ENCODE measurements at places on chromosomes 6 and 20.

GRCh38 chr6:15475872-15476271, 187.0 kb downstream of the DTNBP1 start:
- no peak for DNase-seq

GRCh38 chr20:3797592-3798372, 1.7 kb downstream of the CDC25B start:
- no peak for DNase-seq

DNA sequence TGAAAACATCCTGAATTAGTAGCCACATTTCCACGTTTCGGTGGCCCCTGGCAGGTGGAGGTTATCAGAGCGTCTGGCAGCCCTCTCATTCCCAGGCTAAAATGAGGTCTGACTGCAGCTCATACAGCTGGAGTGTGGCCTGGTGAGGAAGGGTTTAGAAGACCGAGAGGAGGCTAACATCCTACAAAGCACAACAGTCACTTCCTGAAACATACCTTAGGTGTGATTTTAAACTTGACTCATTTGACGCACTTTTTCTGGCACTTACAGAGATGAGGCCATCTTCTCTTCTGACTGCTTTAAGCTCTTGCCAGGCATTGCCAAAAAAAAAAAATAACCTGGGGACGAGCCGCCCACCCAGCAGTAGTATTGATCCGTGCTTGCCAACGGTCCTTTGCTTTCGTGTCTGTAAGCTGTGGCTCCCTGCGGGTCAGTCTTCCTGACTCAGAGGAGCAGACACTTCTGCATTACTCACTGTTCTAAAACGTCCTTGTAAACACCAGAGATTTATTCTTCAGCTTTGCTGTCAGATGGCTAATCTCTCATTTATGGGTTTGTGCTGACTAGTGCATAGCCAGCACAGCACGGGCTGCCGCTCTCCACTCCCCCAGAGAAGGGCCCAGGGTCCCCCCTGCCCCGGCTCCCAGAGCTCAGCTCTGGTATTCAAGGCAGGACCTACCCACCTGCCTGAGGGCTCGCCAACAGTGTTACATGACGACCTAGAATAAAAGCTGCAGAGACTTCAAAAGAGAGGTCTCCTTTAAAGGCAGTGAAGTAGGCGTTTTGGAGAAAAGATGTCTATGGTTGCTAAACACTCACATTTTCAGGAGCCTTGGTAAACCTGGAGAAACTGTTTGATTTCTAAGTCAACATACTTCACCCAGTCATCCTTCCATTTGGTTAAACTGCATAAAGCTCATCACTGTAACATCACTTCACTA, 78.5 kb upstream of the FRMD1 start:
- DNase-seq: no peak

DNA sequence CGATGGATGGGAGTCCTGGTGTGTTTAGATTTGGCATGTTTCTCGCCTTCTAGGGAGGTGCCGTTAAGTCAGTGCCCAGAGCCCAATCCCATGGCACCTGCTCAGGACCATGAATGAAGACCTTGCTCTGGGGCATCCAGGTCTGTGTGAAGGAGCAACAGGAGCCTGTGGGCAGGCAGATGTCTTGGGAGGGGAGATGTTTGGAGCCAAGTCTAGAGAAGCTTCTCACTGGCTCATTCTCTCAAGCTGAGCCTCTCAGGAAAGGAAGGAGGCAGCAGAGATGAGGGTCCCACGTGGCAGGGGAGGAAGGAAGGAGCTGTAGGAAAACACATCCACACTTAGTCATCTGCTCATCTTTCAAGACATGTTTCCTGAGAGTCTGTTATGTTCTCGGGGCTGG, 9.5 kb upstream of the SIRPB1 start:
- no peak for DNase-seq

DNA sequence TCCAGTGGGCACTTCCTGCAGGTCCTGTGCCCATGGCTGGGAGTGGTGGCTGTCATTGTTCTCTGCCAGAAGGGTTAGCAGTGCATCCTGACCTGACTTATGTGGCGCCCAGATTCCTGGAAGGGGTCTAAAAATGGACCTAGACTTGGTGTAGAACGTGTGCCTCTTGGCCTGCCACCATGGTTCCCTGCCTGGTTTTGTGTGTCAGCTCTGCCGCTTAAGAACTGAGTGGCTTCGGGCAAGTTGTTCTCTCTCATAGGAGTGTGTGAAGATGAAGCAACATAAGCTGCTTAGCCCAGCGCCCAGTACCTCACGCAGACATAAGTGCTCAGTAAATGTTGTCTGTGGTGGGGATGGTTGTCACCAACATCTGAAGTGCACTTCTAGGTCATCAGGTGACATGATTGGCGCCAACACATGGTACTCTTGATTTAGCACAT, 52.1 kb downstream of the PTPN1 start:
- DNase-seq: no peak

- no peak for DNase-seq
Observed at GRCh38 chr6:155141512-155141911, 122.3 kb upstream of the CLDN20 start.

DNA sequence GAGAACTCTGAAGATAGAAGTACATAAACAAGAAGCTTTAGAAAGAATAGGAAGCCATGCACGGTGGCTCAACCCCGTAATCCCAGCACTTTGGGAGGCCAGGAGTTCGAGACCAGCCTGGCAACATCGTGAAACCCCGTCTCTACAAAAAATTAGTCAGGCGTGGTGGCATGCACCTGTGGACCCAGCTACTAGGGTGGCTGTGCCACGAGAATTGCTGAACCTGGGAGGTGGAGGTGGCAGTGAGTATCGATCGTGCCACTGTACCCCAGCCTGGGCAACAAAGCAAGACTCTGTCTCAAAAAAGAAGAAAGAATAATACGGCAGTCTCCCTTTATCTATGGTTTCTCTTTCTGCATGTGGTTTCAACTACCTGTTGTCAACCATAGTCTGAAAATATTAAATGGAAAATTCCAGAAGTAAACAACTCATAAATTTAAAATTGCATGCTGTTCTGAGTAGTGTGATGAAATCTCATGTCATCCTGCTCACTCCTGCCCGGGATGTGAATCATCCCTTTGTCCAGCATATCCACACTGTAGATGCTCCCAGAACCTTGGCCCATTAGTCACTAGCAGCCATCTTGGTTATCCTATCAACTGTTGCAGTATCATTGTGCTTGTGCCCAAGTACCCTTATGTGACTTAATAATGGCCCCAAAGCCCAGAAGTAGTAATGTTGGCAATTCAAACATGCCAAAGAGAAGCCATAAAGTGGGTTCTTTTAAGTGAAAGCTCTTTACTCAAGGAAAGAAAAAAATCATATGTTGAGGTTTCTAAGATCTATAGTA, 22.1 kb downstream of the DEK start:
- DNase-seq: no peak

DNA sequence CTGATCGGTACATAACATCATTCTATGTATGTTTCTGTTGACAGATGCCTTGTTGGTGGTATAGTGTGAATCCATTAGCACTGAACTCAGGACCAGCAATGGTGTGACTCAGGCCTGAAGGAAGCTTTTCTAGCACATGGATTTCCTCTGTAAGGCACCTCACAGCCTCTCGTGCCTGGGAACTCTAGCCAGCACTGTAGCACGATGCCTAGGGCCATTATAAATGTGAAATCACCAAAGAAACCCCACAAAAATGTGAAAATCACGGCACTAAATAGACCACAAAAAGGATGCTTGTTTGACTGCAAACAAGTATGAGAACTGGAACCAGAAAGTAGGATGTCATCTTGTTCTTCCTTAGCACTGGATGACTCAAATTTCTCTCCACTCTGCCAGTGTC, 63.7 kb upstream of the NKX2-2 start:
- no peak for DNase-seq

GRCh38 chr6:114334237-114334636, 8.6 kb downstream of the HS3ST5 start:
- no peak for DNase-seq

DNA sequence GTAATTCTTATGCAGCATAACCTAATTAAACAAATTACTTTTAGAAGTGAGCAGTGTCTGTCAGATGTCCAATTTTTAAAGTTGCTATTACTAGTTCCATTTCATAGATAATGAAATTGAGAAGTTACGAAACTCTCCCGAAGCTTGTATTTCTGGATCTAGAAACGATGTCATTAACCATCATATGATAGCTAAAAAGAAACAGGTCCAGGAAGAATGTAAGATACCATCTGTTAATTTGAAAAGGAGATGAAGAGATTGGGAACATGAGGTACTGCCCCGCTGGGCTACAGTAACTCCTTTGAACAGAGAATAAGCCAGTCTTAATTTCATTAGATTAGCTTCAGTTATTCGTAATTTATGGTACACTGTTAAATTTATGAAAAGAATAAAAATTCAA, 47.5 kb upstream of the TMX4 start:
- no peak for DNase-seq

DNA sequence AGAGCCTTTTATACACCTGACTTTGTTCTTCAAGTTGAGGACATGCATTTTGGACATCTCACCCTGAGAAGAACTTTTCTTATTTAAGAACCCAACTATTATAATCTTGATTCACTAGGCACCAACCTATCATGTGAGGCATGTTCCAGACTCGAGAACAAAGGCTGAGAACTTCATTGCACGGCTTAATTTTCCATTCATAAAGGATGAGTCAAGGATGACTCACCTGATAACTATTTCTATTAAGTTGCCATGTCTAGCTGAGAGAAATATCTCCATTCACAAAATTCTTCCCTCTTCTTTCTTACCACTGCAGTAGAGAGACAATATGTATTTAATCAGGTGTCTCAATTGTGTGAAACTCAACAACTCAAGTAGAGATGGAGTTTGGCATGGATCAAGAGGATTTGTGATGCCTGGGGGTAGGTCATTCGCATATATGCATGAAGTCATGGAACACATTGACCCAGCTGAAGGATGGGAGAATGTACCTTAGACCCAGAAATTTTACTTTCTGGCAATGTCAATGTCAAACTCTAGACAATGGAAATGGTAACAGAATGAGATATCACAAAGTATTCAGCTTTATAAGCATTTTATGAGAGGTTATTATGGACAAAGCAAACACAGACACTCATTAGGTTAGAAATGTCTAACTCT, 208.7 kb upstream of the PRND start:
- no peak for DNase-seq

DNA sequence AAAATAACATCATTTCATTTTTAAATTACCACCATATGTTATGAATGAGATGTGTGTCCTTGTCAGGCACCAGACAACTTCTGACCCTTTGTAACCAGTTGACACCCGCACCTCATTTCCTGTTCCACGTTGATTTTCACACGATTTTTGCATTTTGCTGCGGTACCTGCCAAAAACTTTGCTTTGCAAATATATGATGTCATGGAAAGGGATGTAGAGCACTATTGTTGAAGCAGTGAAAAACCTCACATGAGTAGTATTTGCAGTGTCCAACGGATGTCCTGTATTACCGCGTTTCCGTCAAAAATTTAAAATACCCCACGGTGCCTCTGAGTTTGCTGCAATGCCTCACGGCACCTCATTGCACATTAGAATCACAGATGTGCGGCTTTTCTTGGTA, 115.6 kb downstream of the MTHFD1L start:
- peak; percentile 35 for DNase-seq

DNA sequence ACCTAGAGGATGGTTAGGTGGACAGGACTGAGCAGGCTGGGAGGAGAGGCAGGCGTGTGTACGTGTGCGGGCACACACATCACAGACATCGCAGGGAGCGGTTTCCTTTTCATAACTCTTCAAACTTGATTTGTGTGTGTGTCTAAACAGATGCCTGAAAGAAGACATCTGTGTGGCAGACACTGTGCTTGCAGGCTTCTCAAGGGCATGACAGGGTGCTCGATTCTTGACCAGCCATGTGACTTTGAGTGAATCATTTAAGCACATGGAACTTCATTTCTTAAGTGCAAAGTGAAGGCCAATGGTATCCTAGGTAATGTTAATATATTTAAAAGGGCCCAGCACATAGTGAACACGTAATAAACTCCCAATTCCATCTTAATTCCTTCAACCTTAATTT, 186.5 kb downstream of the SCP2D1 start:
- DNase-seq: no peak

DNA sequence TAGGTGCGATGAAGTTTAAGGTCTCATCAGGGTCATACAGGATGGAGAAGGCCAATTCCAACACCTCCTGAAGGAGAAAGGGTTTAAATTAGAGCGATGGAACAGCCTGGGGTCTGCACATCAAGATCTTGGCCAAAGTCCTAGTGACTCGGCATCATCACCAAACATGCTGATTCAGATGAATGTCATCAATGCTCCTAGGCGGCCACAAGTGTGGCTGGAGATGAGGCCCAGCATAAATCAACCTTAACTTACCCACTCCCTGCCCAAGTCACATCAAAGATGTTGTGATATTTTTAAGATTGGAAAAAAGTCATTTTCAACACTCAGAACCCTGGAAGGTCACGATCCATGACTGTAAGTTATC, 37.5 kb downstream of the ELMO2 start:
- DNase-seq: no peak

GRCh38 chr6:79506251-79506650, 31.0 kb downstream of the LCA5 start:
- no peak for DNase-seq

- no peak for DNase-seq
Observed at GRCh38 chr6:125554456-125554855, 195.0 kb upstream of the HEY2 start.

DNA sequence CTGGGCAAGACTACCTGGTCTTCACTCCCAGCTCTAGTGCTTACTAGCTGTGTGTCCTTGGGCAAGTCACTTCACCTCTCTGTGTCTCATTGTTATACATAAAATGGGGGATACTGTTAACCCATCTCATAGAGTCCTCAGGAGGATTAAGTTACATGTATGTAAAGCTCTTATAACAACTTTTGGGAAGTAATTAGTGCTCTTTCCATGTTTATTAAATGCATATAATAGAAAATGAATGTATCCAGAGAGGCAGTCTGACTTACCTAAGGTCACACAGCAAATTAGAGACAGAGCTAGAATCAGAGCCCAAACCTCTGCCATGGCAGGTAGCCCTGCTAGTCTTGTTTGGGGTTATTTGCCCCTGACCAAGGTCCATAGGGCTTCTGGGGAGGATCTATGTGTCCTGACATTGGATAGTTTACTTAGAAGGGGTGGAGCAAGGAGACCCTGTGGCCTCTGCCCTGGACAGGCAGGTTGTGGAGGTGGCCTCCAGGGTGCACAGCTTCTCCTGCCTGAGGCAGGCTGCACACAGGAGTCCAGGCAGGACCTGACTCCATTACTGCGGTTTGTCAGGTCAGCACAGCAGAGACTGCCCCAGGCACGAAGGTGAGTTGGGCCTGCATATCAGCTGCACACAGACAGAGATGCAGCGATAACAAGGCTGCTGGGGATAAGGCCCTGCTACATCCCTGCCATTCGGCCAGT, 8.4 kb upstream of the MAPK13 start:
- DNase-seq: no peak

All from GM12864 (cell line).